ENCODE measurements at places on chromosomes 5 and 9.

- no peak for DNase-seq
Measured at GRCh38 chr5:66655395-66656324, 59.5 kb downstream of the MAST4 start.

DNA sequence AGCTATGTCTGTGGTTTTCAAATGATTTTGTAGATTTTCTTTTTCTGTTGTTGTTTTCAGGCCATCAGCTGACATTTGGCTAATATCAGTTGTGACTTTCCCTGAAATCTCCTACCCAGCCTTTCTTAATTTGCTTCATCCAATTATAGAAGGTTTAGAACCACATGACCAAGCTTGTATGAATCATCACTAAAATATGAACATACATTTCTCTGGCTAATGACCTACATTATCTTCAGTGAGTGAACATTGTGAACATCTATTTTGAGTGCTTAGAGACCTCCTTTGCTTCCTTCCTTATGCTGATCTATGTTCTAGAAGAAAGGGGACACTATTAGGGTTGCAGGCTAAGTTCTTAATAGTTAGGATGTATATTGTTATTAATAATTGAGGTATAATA lies 532.5 kb downstream of the RAB3C start:
- DNase-seq: no peak

- no peak for DNase-seq
Measured at GRCh38 chr5:68223904-68224303, 8.3 kb downstream of the PIK3R1 start.

DNA sequence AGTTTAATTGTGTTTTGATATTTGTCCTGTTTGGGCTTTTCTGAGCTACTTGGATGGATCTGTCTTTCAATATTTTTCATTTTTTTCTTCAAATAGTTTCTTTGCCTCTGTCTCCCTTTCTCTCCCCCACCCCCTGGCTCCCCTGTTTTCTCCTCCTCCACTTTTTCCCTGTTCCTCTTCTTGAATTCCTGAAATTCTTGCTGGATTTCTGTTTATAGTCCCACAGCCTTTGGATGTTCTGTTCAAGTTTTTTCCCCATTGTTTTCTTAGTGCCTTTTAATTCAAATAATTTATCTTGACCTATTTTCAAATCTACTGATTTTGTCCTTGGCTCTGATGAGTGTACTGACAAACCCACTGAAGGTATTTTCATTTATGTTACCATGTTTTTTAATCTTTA lies 113.0 kb downstream of the VPS13A start:
- no peak for DNase-seq

DNA sequence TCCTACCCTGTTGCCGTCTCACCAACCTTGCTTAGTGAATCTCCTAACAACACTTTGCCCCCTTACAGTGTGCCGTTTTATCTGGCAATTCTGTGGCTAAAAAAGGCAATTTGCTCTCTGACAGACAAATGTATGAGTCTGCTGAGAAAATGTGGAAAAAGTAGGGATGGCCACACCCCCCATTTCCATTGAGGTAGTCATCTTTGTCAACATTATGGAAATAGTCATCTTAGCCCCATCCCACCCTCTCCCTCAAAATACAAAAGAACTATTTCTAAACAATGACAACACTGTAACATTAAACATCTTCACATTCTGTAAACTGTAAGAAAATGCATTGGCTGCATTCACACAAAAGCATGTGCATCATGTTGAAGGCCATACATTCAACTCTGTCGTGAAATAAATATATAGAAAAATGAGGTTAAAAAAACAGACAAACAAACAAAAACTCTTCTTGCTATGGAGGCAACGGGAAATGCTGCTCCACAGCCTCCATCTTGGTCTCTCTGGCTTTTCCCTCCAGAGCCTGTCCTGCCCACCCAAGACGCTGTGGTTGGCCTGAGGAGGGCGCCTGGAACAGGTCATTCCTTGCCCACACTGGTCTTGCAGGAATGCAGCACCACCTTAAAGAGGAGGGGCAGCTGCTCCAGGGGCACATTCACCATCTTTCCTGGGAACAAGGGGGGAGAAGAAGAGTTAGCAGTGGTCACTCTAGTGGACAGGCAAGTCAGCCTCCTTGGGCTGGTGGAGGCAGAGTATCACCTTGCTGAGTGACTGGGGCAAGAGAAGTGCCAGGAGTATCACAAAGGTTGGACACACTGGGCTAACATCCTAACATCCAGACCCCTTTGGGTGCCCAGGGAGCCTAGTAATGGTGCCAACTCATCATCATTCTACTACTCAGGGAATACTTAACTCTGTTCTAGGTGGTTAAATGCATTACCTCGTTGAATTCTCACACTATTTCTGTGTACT lies 15.2 kb upstream of the NR5A1 start:
- no peak for DNase-seq

DNA sequence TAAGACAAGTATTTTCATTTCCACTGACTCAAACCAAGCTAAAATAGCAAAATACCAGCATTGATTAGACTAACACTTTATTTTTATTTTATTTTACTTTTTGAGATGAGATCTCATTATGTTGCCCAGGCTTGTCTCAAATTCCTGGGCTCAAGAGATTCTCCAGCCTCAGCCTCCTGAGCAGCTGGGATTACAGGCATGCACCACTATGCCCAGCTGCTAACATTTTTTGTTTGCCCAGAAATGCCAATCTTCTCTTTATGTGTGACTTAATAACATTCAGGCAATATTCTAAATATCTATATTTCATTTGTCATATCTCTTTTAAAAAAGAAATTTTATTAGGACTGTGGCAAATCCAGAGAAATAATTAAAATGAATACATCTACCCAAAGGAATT lies 55.0 kb downstream of the OXCT1 start:
- no peak for DNase-seq
